ENCODE measurements at places on chromosomes 2 and 18. TPM values are rescaled to one million over a fixed set of nuclear protein-coding genes. Genes with fewer than 3 reads are reported as not detected.

CD207 gene
- not detected for total RNA-seq

DLX2 gene
- 0.22 TPM for total RNA-seq

AMER3 gene
- total RNA-seq = not detected

MYO7B gene
- 0.13 TPM for total RNA-seq

TUBA3E gene
- total RNA-seq = not detected

NEB gene
- total RNA-seq = 0.78 TPM

TFPI gene
- total RNA-seq = 126 TPM

DES gene
- total RNA-seq = 1.6 TPM

PROC gene
- total RNA-seq = not detected

ALPI gene
- total RNA-seq = not detected

FEV gene
- total RNA-seq = not detected

PMS1 gene
- total RNA-seq = 23.9 TPM

SLC40A1 gene
- 25.7 TPM for total RNA-seq

LINC00305 gene
- total RNA-seq = not detected

MATN3 gene
- 4.3 TPM for total RNA-seq

DYSF gene
- 0.78 TPM for total RNA-seq

CPO gene
- total RNA-seq = 0.32 TPM

GCG gene
- total RNA-seq = not detected

SLC5A7 gene
- total RNA-seq = not detected

AKAIN1 gene
- not detected for total RNA-seq

MAP3K19 gene
- not detected for total RNA-seq

RUFY4 gene
- total RNA-seq = not detected

PMAIP1 gene
- 11.3 TPM for total RNA-seq

IAH1 gene
- 71.2 TPM for total RNA-seq

UCN gene
- total RNA-seq = 1.4 TPM

POTEI gene
- not detected for total RNA-seq

PLEK gene
- 0.32 TPM for total RNA-seq

ZNF804A gene
- 0.11 TPM for total RNA-seq

GLB1L gene
- total RNA-seq = 16.5 TPM

FIGN gene
- total RNA-seq = 2.2 TPM

PCARE gene
- not detected for total RNA-seq

Measured in articular chondrocyte of knee joint (primary cell).